ENCODE measurements at places on chromosomes 5 and 9.

GRCh38 chr5:143186623-143187022 is 216.9 kb downstream of the NR3C1 start:
- DNase-seq = no peak

GRCh38 chr5:136133922-136134379 is 1.3 kb downstream of the SMAD5 start:
- DNase-seq = no peak

DNA sequence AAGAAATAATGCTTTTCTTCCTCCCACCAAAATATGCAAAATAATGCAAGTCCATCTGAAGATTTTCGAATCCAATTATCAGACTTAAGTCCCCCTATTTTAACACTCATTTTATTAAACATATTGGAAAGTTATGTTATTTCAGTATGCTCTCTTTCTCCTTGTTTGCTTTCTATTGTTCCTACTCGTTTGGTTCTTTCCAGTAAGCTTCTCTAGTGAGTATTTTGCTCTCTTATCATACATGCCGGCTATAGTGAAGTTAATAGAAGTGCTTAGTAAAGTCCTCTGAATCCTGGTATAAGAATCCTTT is 517 bp downstream of the ALDH1A1 start:
- no peak for DNase-seq

GRCh38 chr5:56080375-56081052 is 85.8 kb upstream of the IL6ST start:
- no peak for DNase-seq

GRCh38 chr9:109121232-109121796 is 1.6 kb upstream of the TMEM245 start:
- no peak for DNase-seq

Data from smooth muscle cell of the brain vasculature (primary cell).